Uterus (tissue), 4 donors: ENCODE measurements at places on chromosomes 16 and 17. TPM values are rescaled to one million over a fixed set of nuclear protein-coding genes. Genes with fewer than 3 reads are reported as not detected.

Gene PDF
- total RNA-seq: 69.9 TPM

Gene MAPT
- total RNA-seq: 4.1 TPM

GRCh38 chr17:15413101-15413771 is 54.2 kb downstream of the CDRT4 start:
- DNase-seq: no peak

GRCh38 chr17:40175928-40176753 is 1.1 kb upstream of the RAPGEFL1 start:
- no peak for DNase-seq

DNA sequence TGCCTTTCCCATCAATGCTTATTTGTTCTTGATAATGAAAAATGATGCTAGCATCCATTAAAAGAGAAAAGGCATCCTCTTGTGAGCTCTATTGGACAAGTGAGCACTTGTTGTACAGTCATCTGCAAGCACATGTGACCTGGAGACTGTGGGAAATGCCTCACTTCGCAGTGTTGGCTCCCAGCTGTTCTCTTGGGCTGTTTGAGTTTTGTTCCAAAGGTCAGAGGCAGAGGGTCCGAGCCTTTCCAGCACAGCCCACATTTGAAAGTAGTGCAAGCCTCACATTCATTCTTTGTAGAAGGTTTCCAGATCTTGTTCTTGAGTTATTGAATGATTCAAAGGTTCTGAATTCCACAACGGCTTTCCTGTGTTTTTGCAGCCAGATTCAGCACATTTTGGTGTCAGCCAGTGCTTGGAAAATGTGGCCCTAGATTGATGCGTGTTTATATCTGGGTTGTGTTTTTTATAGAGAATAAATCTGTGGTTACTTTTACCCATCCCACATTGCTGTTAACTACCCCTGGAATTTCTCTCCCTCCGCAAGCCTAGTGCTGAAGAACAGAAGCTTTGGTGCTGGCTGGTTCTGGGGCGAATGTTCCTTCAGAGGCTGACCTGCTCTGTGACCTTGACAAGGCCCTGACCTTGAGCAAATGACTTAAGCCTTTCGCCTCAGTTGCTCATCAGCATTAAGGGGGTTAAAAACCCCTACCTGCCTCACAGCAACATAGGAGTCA is 49.8 kb downstream of the CDH1 start:
- DNase-seq: peak; percentile 22

DNA sequence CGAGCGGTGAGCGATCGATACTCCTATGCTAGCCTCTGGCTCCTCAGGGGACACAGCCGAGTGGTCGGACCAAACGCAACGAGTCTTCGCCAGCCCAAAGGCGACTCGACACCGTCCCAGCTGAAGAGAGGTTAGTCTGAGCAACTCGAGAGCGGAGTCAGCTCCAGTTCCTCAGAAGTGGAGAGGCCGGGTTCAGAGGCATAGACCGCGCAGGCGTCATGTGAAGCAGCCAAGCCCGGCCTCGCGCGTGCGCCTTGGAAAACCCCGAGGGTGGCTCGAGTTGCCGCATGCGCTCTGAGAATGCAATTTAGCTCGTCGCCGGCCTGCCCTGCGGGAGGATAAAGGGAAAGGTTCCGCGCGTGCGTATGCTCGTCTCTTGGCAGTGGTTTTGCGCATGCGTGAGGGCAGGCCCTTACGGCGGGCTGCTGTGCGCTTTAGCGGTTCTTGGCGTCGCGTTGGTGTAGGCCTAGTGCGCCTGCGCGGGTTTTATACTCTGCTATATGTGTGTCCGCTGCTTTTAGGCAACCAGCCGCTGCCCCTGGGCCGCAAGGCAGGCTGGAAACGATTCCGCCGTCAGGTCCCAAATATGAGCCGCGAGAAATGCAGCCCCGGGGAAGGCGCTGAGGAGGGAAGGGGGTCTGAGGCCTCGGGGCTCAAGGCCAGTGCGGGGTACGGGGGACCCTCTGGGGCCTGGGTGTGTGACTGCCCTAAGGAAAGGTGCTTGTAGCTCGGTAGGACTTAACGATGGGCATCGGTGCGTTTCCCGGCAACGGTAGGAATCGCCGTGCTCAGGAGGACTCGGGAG is at the start of gene KDM8:
Gene KDM8, plus strand, starts transcription at position 20 of the 805 bp plus-strand sequence. CDS start 6,598 bp downstream, outside the sequence.
- DNase-seq: peak; percentile 100

GRCh38 chr17:57425431-57425830 is 169.1 kb downstream of the MSI2 start:
- DNase-seq: no peak

DNA sequence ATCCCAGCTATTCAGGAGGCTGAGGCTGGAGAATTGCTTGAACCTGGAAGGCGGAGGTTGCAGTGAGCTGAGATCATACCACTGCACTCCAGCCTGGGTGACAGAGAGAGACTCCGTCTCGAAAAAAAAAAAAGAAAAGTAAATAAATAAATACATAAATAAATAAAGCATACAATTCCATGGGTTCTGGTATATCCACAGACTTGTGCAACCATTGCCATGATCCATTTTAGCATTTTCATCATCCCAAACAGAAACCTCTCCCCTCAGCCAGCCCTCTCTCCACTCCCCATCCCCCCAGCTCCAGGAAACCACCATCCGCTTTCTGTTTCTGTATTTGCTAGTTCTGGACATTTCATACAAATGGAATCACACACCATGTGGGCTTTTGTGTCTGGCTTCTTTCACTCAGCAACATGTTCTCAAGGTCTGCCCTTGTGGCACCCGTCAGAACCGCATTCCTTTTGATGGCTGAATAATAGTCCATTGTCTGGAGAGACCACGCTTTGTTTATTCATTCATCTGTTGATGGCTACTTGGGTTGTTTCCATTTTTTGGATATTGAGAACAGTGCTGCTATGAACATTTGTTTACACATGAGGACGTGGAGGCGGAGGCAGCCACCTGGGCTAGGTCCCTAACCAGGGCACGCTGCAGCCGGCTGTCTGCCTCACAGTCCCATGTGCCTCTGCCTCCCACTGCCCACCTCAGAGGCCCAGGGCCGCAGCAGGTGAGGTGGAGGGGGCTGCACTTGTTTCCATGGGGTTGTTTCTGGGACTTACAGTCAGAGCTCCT is 76.2 kb downstream of the NT5M start:
- DNase-seq: no peak

DNA sequence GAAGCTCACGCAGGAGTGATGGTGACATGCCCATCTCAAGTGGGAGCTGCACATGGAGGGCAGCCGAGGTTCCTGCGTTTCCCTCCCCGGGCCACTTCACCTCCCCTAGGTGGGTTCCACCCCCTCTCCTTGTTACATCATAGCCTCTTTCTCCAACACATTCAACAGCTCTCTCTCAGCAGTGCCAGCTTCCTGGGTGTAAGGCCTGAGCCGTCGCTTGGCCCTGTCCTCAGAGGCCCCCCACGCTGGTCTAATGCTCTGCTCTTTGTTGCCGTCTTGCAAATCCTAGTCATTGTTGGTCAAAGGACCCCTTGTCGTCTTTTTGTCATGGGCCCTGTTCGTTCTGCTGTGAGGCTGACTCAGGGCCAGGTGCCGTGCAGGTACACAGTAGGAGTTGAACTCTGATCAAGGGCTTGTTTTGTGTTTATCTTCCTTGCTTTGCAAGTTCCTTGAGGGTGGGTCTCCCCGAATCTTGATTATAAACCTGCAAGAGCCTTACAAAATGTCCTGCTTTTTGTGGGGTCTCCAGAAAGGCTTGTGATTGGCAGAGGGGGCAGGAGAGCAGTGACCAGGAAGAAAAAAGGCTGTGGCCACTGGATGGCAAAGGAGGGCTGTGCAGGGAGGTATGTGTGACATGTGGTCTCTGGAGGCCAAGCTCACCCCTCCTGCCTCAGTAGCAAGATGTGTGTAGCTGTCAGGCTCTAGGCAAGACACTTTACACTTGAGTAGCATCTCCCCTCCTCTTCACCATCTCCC is 136.6 kb downstream of the CCDC182 start:
- DNase-seq: no peak

Gene CCDC200
- total RNA-seq: not detected

- no peak for DNase-seq
These were observed 6.9 kb upstream of the CHMP6 start for GRCh38 chr17:80984749-80985148.

DNA sequence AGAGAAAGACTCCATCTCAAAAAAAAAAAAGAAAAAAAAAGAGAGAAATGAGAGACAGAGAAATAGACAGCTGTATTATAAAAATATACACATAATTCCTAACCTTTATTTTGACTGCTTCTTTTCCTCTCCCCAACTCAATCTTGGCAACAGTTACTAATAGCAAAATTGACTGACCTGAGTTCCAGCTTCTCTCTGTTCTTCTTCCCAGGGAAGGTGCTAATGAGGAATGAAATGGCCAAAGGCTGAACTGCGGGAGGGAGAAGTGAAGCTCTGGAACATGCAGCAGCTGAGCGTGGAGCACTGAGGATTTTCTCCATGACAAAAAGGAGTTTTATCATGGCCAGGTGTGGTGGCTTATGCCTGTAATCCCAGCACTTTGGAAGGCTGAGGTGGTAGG is 25.2 kb upstream of the PRKCA start:
- DNase-seq: no peak

Gene TNP2
- not detected for total RNA-seq

DNA sequence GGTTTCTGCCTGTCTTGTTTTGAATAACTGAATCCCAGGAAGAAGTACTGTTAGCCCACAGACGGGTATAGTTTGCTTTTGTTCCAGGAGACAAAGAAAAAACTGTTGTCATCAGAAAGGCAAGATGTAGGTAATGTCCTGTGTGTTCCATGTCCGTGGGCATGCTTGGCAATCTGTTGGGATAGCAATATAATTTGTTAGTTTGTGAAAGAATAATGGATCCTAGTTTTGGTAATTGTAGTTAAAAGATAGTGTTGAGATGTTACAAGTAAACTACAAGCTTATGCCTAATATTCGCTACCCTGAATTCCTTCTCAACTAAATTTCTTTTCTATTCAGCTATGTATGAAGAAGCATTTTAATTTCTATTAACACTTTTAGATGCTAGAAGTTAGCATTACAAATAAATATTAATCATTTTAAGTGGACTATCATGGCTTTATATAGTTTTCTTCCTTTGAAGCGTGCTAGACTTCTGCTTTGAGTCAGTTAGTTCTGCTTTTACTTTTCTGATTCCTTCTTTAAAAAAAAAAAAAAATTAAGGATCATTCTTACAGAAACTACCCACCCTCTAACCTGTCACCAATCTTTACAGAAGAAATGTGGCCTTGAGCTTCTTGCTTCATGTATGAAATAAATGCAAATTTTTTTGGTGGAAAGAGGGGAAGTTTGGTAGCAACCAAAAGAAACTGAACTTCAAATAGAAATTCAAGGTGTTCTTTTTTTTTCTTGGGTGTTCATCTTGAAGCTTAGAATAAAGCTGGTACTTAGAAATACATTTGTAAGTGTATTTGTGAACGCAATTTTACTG is 2.4 kb downstream of the EVI2A start:
- DNase-seq: no peak

Gene C16orf89
- 0.76 TPM for total RNA-seq

Gene CENPV
- 74.4 TPM for total RNA-seq

GRCh38 chr17:14317383-14317782 is 16.5 kb downstream of the HS3ST3B1 start:
- DNase-seq: no peak

- no peak for DNase-seq
These were observed 713 bp downstream of the COX11 start for GRCh38 chr17:54967621-54968261.

- DNase-seq: no peak
These were observed 4.1 kb downstream of the TMEM208 start for GRCh38 chr16:67230809-67231660.

Gene CHD9NB
- 1.2 TPM for total RNA-seq

- no peak for DNase-seq
These were observed 4.6 kb upstream of the ADCY7 start for GRCh38 chr16:50261707-50262235.

Gene ZP2
- not detected for total RNA-seq

Gene KRTAP3-2
- not detected for total RNA-seq

Gene CMTM1
- not detected for total RNA-seq

Gene THUMPD1
- total RNA-seq: 38.2 TPM

DNA sequence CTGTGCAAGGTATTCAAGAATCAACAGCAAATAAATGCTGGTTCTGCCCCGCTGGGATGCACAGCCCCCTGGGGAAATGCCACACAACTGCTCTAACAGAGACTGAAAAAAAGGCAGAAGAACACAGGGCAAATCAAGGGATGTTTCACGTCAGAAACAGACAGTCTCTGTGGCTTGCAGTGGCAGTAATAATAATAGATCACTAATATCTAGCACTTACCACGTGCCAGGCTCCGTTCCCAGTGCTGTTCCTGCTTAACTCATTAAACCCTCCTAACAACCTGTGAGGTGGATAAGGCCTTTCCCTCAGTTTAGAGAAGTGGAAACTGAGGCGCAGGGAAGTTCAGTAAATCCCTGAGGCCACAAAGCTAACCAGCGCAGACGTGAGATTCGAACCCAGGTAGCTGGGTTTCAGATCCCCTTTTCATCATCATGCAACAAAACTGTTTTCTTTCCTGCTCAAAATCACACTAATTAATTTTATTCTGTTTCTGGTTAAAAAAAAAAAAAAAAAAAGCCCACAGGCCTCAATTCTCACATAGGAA is 36.7 kb downstream of the ARHGAP17 start:
- DNase-seq: no peak
